Right lung (tissue), 10 donors: ENCODE measurements at places on chromosomes 5 and 9.

DNA sequence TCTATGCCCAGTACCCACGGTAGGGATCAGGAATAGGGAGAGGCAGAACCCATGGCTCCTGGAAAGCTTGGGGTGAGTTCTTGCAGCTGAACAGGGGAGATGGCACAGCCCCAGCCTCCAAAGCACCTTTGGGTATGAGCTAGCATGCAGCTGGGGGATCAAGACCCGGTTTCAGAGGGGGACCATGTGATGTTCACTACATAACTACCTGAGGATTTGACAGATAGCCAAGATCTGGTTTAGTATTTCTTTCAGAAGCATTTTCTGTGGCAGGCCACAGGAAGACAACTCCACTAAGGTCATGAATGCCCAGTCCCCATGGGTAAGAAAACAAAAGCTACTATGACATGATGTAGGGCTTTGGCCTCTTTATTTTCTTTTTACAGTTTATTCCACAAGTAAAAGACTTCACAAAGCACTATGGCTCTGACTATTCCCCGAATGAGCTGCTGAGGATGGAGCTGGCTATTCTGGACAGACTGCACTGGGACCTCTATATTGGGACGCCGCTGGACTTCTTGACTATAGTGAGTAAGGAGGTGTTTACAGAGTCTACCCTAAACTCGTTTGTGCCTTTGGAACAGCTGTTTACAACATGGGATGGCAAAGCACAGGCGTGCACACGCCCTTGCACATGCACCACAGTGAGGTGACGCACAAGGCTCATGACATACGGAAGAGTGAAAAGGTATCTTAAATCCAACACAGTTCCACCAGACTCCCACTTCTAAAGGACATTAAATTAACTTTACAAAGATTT, 3.4 kb downstream of the CCNI2 start:
- DNase-seq: no peak

DNA sequence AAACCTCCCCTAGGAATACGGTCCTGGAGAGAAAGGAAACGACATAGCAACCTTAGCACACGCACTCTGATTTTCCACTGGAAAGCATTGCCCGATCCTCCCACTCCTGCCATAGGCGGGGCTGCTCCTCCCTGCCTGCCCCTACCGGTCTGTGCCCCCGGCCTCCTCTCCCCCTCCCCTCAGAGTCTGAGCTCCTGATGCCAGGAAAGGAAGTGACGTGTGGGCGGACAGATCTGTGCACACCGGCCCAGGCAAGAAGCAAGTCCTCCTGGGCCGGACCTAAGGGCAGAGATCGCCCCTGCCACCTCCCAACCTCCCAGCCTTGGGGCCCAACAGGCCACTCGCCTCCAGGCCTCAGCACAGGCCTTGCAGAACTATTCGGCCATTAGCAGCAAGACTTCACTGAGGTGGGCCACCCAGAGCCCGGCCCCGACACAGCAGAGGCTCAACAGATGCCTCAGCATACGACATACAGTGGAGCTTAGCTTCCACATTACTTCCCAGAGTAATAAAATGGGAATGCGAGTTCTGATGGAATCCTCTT, 7.2 kb downstream of the NINJ1 start:
- DNase-seq: no peak

DNA sequence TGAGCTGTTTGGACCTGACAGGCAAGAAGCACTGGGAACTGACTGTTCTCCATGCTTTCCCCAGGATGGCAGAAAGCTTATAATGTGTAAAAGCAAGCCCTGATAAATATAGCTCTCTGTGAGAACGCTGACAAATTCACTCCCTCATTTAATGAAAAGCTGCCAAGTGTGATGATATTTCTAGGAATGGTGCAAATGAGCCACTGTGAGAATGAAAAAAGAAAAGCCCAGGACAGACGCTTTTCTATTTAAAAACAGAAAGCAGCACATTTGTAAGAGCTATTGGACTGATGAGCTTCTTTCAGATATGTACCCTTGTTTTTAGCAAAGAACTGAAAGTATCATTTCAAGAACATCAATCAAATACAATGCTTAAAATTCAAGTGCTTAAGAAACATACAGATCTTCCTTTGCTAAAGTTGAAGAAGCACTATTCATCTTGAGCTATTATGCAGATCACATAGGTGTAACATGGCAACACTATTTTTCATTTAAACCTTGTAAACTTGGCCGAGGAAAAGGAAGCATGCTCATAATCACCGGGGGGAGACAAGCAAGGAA, 842.6 kb upstream of the ACO1 start:
- no peak for DNase-seq

DNA sequence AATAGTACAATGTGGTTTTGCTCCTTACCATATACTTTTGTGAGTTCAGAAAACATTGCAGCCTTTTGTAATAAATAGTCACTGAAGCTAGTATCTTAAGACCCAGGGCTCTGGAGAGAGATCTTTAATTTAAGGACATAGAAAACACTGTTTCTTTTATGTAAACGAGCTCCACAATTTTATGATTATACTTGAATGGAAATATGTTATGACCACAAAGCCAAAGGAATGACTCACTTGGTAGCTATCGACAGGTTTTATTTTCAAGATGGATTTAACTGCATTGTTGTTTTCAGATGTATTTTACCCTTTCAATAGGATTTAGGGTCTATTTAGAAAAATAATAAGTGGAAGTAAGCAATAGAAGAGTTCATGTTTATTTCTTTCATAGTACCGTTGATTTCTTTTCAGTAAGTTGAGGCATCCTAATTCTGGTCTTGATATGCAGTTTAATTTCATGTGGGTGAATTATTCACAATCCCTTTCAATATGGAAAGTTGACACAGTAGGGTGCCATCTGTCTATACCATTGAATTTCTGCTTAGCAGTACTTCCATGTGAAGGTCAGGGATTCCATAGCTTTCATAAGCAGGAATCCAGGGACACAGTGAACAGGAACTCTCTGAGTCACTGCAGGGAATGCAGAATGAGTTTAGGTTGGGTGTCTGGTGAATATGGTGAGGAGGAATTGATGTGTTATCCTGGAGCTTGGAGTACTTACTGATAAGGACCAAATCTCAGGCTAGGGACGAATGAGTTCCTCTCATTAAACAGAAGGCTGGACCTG, 157.6 kb downstream of the CD180 start:
- no peak for DNase-seq

- no peak for DNase-seq
Measured at GRCh38 chr5:8633259-8633658, 764.3 kb downstream of the MTRR start.
